ENCODE measurements at places on chromosomes 5 and 9.

DNA sequence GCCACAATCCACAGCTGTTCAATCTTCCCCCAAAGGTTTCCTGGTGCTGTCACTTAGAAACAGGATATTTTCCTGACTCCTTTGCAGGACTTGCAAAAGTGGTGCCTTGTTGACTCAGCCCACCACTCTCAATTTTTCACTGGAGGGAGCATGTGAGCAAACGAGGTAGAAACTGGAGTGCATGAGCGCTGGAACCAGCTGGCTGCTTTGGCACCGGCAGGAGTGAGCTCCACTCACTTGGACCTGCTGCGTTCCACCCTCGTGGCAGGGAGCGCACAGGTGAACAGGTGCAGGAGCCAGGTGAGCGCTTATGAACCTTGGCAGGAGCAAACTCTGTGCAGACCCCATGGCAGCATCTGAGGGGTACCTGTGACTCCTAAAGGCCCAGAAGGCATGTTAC lies 364.1 kb upstream of the RORB start:
- no peak for DNase-seq

GRCh38 chr9:105342147-105342505 lies 97.7 kb downstream of the SLC44A1 start:
- no peak for DNase-seq

GRCh38 chr9:35882263-35882848 lies 12.2 kb upstream of the OR13J1 start:
- DNase-seq: peak; percentile 77

DNA sequence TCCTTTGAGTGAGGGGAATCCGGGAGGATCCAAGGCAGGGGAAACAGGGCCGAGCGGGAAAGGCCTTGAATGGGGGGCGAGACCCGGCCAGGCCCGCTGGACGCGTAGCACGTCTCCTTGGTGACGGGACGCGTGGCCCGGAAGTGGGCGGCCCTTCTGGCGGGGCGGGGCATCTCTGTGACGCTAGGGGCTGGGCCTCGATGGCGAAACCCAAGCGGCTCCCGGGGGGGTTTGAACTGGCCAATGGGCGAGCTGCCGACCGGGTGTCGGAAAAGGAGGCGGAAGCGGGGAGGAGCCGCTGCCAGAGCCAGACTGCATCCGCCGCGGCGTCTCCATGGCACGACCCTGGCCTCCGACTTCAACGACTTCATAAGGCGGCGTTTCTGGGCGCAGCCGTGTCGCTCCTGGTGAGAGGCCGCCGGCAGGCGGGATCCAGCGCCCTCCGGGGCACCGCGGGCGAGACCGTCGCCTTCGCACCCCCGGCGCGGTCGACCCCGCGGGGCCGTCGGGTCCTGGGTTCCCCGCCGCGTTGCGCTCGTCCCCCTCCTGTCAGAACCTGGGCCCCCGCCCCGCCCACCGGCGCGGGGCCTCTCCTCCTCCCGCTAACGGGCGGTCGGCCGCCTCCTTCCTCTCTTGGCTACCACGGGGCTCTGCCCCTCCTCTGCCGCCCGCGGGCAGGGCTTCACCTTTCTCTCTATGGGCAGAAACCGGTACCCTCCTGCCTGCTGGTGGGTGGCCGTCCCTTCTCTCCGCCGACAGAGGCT lies at the start of gene ODF2:
TSS of gene ODF2 (plus strand) at position 158 of the 764 bp plus-strand sequence. CDS start at position 244, 86 bp downstream.
- DNase-seq: peak; percentile 95

GRCh38 chr5:169153405-169153804 lies 147.5 kb downstream of the SLIT3 start:
- no peak for DNase-seq

DNA sequence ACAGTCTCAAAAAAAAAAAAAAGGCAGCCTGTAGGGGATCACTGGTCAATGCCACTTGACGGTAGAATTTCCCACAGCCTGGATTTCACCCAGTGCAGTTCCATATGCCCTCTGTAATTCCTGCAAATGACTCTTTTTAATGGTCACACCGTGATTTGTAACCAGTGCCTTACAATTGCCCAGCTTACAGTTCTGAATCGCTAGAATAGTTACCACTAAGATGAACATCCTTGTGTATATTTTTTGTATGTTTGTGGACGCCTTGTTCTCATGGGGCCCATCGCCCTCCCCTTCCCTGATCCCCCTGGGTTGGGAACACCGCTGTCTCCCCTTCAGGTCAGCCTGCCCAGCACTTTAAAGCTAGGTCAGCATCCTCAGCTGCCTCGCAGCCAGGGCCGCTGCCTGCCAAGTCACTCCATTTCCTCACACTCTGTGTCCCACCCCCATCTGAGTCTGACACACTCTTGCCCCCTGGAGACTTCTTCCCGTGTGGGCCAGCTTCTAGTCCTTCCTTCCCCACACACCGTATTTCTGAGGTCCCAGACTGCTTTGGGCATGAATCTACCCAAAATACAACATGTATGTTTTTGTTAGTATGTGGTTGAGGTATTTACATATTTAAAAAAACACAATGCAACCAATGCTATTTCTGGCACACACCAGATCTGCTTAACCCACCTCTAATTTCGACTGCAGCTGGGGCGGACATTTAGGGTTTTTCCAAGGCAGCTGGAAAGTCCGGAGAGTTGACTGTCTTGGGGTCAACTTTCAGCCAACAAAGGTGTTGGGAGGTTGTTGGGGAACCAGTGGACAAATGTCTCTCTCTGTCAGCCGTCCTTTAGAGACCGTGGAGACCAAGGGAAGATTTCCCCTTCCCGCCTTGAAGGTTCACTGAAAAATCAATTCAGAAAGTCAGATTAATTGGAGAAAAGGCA lies 120.5 kb upstream of the NEK6 start:
- no peak for DNase-seq

- no peak for DNase-seq
These were observed 427.3 kb downstream of the ISL1 start for GRCh38 chr5:51810592-51810991.

DNA sequence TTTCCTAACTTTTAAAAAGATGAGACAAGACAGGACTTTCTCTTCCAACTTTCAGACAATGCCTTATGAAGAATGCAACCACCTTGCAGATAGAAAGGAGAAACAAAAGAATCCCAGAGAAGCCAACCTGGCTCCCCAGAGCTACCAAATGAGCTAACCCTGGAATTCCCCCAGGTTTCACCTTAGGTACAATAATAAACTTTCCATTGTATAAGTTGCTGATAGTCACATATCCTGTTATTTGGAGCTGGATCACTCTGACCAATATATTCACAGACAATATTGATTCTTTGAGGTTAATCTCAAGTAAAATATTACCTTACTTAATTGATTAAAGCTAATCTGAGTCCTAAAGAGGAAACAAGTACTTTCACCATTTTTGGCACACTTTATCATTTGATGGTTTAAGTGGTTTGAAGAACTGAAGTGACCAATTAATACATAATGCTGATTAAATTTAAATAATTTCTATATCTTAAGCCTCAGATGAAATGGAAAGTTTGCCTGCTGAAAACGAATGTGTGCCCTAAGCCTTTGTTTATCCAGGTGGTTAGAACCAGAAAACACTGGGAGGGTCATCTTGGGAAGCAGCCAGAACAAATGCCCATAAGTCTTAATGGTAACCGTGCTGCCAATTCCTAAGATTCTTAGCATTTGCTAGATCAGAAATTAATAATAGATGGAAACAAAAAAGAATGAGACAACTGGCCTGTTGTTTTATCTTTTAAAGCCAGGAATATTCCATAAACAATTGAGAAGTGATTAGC lies 159.6 kb upstream of the SLC12A2 start:
- DNase-seq: no peak

GRCh38 chr9:71756753-71757152 lies 11.6 kb downstream of the CEMIP2 start:
- no peak for DNase-seq

DNA sequence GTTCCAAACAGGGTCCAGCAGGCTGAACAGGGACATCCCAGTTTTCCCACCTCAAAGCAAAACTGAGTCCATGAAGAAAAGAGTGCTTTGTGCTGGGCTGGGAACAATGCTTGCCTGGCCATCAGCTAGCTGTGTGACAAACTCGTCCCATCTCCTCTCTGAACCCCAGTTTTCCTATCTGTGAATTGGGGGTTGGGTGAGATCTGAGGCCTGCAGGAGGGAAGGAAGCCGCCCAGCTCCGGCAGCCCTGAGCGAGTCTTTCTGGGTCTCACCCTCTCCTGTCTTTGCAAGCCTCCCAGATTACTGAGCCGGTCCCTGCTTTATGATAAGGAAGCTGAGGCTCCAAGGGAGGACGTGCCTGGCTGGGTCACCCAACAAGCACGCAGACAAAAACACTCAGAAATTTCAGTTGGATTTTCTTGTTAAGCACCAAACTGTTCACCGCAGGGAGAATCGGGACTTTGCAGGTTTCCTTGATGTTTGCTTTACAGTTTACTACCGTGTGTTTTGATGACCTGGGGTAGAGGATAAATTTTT lies 82.6 kb upstream of the LMX1B start:
- no peak for DNase-seq

DNA sequence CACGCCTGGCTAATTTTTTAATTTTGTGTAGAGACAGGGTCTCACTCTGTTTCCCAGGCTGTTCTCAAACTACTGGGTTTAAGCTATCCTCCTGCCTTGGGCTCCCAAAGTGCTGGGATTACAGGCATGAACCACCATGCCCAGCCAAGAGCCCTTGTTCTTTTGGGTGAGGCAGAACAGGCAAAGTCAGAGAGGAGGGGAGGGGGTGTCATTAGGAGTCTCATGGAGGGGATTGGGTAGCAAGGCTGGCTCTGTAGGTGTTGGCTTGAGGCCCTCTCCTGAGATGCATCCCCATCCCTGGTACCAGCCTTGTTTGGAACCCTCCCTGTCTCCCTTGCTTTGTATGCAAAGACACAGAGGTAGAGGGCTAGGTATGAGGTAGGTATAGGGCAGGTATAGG lies 24.1 kb downstream of the GSN start:
- no peak for DNase-seq

DNA sequence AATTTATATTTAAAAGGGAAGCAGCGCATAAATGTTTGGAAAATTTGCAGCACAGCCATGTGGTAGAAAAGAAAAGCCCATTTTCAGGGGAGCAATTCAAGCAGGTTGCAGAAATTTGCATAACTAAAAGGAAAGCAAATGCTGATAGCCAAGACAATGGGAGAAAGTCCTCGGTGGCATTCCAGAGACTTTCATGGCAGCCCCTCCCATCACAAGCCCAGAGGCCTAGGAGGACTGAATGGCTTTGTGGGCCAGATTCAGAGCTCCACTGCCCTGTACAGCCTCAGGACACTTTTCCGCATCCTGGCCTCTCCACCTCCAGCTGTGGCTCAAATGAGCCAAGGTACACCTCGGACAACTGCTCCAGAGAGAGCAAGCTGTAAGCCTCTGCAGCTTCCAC lies 462.9 kb downstream of the CDK5RAP2 start:
- no peak for DNase-seq

DNA sequence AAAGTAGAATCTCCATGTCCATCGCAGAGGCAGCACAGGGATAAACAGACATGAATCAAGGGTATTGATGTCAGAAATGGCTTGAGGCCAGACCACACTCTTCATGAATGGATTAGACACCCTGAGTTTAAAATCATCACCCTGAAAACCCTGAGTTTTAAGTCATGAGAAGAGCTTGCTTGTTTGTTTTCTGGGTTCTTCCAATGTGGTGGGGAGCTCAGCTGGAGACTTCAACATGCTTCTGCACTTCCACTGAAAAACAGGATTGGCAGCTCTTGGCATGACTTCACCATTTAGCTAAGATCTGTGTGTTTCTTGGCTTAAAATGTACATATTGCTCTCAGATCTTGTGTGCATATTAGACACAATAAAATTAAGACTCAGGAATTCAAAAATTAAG lies 9.8 kb downstream of the GCNT4 start:
- DNase-seq: no peak

DNA sequence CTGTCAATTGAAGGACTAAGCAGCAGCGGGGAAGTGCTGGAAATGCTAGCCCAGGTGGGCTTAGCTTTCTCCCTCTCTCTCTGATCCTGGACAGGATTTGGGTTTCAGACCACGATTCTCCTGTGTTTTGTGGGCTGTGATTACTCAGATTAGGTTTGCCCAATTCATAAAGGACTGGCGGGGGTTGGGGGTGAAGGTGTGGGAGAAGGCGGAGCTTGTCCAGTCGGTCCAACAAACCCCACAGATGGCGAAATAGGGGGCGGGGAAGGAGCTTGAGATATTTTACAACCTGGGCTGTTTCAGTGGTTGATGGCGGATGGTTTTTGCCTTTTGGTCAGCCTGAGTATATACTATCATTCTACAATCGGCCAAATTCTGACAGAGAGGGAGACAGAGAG lies 35.2 kb downstream of the PCDHAC2 start:
- no peak for DNase-seq

- no peak for DNase-seq
These were observed 20.0 kb downstream of the WNK2 start for GRCh38 chr9:93203718-93204469.

DNA sequence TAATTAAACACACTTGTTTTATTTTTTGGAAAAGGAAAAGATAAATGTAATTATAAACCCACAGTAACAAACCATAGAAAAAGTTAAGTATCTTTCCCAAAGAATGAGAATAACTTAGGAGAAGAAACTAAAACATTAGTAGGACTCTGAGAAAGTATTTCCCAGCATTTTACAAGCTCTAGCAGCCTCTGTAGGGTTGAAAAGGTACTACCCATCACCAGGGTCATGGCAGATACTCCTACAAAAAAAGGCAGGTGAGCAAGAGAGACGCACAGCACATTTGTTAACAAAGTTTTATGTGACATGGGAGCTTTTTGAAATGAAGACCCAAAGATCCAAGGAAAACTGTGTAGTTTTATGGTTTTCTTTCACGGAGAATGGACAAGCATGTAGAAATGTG lies 77.7 kb upstream of the FAM169A start:
- no peak for DNase-seq

- DNase-seq: no peak
These were observed 81.6 kb downstream of the NDUFS4 start for GRCh38 chr5:53642061-53642460.

DNA sequence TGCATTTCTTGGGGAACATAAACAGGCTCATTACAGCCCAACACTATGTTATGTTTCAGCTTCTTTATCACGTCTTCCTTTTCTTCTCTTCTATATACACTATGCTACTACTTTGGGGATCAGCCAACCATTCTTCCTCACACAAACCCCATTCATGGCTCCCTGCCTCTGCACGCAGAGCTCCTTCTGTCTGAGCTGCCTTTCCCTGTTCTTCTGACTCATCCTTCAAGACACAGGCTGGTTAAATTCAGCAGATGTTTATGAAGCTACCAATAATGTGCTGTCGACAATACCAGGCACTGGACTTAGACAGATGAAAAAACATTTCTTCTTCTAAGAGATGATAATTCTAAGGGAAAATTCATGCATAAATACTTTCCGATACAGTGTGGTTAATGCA lies 102.5 kb upstream of the TXNDC8 start:
- DNase-seq: no peak

GRCh38 chr9:69535911-69536310 lies 136.3 kb downstream of the APBA1 start:
- no peak for DNase-seq

Measured in stimulated activated CD4-positive, alpha-beta T cell treated with anti-CD3 and anti-CD28 coated beads, TNF-alpha, amount 100 ng/mL, for 1 hour (primary cell).